ENCODE measurements at places on chromosomes 11 and 22. TPM values are rescaled to one million over a fixed set of nuclear protein-coding genes. Genes with fewer than 3 reads are reported as not detected.

The EI24 gene
- 105 TPM for total RNA-seq

The DCHS1 gene
- total RNA-seq, result 10.8 TPM

The TSPAN32 gene
- total RNA-seq, result 2.6 TPM

The TNNT3 gene
- 7.7 TPM for total RNA-seq

The CTSF gene
- total RNA-seq, result 139 TPM

The GLYAT gene
- 7.5 TPM for total RNA-seq

The PGA3 gene
- 46.1 TPM for total RNA-seq

The DKK3 gene
- 8.7 TPM for total RNA-seq

The NPAS4 gene
- not detected for total RNA-seq

The NXPE2 gene
- total RNA-seq, result not detected

The MMP1 gene
- total RNA-seq, result not detected

The BACE1 gene
- total RNA-seq, result 33.0 TPM

The HPX gene
- total RNA-seq, result 2.4 TPM

The FSHB gene
- total RNA-seq, result not detected

The MPPED1 gene
- not detected for total RNA-seq

The CLTCL1 gene
- 7.3 TPM for total RNA-seq

The FAM118A gene
- 17.3 TPM for total RNA-seq

The SYT9 gene
- total RNA-seq, result not detected

The SERHL2 gene
- 1.3 TPM for total RNA-seq

The IGF2 gene
- 26.6 TPM for total RNA-seq

The C22orf42 gene
- total RNA-seq, result not detected

The UBQLN3 gene
- 0.57 TPM for total RNA-seq

The CNTF gene
- 1.6 TPM for total RNA-seq

The CNGA4 gene
- total RNA-seq, result not detected

The MB gene
- total RNA-seq, result not detected

The SEZ6L gene
- 0.17 TPM for total RNA-seq

The THOC5 gene
- 55.8 TPM for total RNA-seq

The ADM gene
- 260 TPM for total RNA-seq

The DGCR6 gene
- total RNA-seq, result 11.5 TPM

The HEPHL1 gene
- not detected for total RNA-seq

The RIMBP3B gene
- total RNA-seq, result not detected

The FGF19 gene
- total RNA-seq, result not detected

The FXYD2 gene
- not detected for total RNA-seq

The KRTAP5-11 gene
- not detected for total RNA-seq

The CD3D gene
- total RNA-seq, result 4.9 TPM

The CDC42BPG gene
- total RNA-seq, result not detected

The TIMP3 gene
- total RNA-seq, result 1,550 TPM

The MMP3 gene
- 125 TPM for total RNA-seq

The MYRF gene
- total RNA-seq, result 0.33 TPM

The ZNF280B gene
- total RNA-seq, result 0.49 TPM

The P4HA3 gene
- total RNA-seq, result 0.66 TPM

The CHRM1 gene
- total RNA-seq, result not detected

The SYNGR1 gene
- total RNA-seq, result 2.6 TPM

The OTOG gene
- total RNA-seq, result not detected

The SYT12 gene
- 0.16 TPM for total RNA-seq

The CHST1 gene
- 0.98 TPM for total RNA-seq

The AQP11 gene
- 0.34 TPM for total RNA-seq

The SLC25A45 gene
- 0.82 TPM for total RNA-seq

Data from subcutaneous adipose tissue (tissue), 4 donors.